CD4-positive, alpha-beta T cell treated with Interleukin-4 for 4 hours (primary cell): ENCODE measurements at places on chromosomes 6 and 20.

DNA sequence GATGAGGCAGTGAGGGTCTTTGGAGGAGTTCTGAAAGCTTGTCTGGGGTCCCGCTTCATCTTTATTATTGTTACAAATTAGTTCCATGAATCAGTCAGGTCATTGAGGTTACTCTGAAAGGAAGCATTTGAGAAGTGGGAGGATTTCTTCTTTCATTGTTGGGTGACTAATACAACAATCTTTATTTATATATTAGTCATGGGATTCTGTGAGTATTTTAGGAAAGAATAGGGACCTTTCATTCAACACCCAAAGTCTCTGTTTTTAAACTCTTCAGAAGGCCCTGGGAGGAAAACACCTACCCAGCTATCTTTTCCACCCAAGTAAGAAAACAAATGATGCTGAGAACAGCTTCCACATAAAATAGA, 98.3 kb downstream of the SOD2 start:
- DNase-seq, result no peak

- DNase-seq, result no peak
These were observed 33.2 kb upstream of the TASP1 start for GRCh38 chr20:13671916-13672378.

DNA sequence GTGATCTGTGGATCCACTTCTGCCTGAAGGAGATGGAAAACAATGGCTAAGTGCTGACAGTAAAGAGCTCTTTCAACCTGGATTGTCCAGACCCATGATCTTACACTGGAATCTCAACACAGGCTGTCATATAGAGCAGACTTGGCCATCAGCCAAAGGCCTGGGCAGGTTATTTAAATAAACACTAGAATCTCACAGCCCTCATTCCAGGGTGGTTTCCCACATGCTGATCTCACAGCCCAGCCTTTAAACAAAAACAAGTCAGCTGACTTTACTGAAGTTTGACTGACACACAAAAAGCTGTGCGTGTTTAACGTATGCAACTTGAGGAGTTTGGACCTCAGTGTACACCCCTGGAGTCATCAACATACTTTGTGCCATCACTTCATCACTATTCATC, 28.4 kb downstream of the SYNDIG1 start:
- DNase-seq, result no peak

DNA sequence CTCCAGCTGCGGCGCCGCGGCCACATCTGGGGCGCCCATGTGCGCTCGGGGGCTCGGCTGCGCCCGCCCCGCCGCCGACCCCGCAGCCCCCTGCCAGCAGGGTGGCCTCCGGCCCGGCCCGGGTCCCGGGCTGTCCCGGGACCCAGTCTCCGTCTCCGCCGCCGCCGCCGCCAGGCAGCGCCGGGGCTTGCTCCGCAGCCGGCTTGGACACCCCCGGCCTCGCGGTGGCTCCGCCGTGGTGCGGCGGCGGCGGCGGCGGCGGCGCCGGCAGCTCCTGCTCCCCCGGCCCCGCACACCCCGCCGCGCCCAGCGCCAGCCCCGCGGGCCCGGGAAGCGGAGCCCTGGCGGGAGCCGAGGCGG, 219 bp downstream of the ISM1 start:
- no peak for DNase-seq

DNA sequence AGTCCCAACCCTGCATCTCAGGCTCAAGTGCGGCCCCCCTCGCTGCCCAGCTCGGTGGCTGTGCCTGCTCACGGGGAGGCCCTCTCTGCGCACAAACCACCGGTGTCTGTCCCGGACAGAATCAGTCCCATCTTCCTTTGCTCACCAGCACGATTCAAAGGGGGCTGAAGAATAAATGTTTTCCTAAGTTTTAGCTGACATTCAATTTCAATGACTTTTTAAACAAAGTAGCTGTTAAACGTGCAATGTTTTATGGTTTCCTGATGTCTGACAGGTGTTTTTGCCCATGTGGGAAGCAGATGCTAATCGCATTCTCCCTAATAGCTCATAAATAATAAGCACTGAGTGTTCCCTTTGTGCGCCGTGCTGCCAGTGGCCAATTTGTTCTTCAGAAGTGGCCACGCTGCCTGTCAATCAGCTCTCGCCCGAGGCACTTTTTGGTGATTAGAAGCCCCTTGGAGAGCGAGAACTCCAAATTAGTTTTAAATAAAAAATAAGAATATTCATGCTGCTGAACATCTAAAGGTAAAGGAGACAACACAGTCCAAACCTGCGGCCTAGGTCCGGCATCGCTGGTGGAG, 26.3 kb downstream of the BHLHE23 start:
- no peak for DNase-seq
